ENCODE measurements at places on chromosomes 16 and 17.

- no peak for DNase-seq
Observed at GRCh38 chr17:18917506-18918032, 34.4 kb upstream of the SLC5A10 start.

DNA sequence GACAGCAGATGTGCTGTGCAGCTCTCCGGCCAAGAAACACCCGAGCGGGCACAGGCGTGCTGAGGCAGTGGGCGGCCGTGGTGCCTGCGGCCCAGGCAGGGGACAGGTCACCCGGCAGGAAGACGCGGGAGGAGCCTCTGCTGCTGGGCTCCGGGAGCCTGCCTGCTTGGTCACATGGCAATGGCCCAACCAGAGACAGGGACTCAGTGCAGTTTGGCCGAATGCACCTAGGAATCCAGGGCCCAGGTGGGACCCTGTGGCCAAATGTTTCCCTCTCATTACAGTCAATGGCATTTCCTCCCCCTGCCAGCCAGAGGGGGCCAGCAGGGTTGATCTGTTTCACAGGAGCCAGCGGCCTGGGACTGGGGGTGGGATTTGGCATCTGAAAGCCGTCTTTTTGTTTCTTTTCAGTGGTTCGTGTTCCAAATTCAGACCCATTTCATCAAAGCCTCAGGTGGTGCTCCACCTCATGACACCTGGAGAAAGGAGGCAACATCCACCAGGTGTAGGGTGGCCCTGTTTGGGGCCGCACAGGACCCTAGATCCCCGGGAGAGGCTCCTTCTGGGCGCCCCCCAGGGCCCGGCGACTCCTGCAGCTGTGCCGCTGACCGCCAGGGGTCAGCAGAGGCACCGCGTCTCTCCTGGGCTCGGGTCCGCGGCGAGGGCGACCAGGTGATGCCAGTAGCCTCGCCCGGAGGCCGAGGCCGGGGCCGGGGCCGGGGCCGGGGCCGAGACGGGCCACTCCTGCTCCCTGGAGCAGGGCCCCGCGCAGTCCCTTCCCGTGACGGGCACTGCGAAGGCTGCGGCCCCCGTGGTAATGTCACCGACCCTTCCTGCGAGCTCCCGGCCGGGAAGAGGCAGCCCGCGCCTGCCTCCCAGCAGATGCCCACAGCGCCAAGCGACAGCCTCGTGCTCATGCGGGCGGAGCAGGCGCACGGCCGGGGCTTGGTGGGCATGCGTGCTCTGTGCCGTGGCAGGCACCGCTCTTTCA is 118.5 kb downstream of the C16orf78 start:
- DNase-seq = peak; percentile 38

DNA sequence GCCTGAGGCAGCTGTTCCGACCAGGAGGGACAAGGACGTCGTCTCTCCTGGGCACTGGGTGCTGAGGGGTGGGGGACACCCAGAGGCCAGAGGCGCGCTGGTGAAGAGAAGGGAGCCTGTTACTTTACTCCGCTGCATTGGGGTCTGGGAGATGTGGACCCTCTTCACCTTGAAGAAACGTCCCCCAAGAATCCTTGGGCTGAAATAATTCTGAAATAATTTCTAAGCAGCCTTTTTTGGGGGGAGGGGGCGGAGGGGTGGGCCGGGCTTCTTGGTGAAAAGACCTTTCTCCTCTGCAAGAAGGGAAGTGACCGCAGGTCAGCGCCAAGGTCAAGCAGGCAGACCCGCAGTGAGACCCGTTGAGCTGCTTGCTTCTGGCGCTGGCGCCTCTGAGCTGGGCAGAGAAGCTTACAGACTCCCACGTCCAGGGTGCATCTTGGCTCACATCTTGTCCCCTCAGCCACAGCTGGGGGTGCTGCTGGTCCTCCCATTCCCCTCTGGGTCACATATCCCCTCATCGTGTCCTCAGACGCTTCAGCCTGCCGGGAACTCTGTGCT is 1.1 kb downstream of the SYT17 start:
- peak; percentile 10 for DNase-seq

DNA sequence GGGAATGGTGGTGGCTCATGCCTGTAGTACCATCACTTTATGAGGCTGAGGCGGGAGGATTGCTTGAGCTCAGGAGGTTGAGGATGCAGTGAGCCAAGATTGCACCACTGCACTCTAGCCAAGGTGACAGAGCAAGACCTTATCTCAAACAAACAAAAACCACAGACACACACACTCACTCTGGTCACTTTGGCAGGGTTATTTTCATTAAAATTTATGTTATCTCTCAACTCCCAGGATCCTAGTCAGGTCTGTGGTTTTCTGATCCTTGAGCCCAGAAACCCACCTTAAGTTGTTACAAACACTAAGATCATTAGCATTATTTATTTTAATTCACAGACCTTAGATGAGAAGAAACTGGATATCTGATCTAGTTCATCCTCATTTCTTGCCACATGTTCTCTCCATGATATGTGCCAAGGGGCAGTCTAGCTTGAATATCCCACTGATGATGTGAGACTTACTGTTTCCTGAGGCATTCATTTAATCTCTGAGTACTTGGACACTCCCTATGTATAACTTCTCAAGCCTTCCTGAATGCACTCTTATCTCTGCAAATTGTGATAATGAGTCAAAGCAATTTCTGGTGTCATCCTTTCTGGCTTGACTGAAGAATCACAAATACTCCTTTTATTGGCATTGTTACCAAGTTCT is 9.6 kb downstream of the ABHD15 start:
- no peak for DNase-seq

DNA sequence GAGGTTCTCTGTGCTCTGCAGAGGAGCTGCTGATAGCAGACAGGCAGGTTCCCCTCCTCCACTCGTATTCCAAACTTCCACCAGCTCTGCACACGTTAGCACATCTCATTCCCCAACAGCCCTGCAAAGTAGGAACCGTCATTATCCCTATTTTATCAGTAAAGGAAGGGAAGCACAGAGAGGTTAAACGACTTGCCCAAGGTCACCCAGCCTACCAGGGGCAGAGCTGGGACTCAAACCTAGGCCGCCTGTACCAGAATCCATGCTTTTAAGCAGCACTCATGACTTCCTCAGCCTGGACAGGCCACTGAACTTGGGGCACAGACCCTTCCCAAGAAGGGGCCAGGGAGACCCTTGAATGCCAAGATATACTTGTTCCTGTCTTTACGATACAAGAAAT is 75.2 kb downstream of the CRISPLD2 start:
- DNase-seq = no peak

DNA sequence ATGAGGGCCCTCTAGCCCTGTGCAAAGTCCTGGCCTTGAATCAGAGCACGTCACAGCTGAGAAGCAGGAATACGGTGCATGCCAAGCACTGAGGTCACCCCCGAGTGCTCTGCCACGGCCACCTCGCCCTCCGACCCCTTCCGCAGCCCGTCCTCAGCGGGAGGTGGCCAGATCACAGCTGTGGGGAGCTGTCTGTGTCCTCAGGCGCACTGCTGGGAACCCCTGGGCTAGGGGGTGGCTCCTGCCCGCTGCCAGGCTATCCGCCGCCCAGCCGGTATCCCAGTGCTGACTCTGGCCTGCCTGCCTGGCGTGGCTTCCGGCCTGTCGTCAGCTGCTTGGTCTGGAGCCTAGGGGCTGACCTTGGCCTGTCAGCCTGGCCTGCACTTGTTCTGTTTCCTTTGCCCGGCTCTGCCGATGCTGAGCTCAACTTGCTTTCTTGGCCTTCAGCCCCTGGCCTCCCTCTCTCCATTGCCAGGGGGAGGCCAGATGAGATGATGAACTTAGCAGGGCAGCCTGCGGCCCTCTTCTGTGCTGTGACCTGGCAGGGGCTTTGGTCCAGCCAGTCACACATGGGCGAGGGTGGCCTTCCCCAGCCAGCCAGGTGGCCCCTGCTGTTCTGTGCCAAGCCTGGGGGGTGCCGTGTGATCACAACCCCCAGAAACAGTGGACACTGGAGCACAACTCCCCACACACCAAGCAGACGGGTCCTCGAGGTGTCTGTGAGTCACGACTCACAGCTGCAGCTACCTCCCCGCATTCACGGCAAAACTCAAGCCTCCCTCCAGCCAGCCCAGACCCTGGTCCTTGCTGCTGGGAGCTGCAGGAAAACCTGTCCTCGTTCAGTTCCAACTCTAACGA is 77.3 kb downstream of the ZDHHC7 start:
- no peak for DNase-seq

Measured in NCI-H1092 treated with DMSO at 0.1 percent for 48 hours (cell line).